ENCODE measurements at places on chromosomes 1 and 21. TPM values are rescaled to one million over a fixed set of nuclear protein-coding genes. Genes with fewer than 3 reads are reported as not detected.
A peak's percentile ranks its signal among the peaks of the same experiment; 100 is the strongest.

- DNase-seq: no peak
Observed at GRCh38 chr1:14928412-14928811, 225.1 kb upstream of the TMEM51 start.

DNA sequence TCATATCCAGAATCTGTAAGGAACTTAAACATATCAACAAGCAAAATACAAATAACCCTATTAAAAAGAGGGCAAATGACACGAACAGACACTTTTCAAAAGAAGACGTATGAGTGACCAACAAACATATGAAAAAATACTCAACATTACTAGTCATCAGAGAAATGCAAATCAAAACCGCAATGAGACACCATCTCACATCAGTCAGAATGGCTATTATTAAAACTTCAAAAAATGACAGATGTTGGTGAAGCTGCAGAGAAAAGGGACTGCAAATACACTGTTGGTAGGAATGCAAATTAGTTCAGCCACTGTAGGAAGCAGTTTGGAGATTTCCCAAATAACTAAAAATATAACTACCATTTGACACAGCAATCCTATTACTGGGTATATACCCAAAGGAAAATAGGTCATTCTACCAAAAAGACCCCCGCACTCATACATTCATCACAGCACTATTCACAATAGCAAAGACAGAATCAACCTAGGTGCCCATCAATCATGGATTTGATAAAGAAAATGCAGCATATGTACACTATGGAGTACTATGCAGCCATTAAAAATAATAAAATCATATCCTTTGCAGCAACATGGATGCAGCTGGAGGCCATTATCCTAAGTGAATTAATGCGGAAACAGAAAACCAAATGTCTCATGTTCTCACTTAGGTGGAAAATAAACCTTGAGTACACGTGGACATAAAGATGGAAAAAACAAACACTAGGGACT is 230.1 kb upstream of the RAB4A start:
- DNase-seq: no peak

GRCh38 chr1:224014330-224014649 is 99.6 kb upstream of the FBXO28 start:
- no peak for DNase-seq

DNA sequence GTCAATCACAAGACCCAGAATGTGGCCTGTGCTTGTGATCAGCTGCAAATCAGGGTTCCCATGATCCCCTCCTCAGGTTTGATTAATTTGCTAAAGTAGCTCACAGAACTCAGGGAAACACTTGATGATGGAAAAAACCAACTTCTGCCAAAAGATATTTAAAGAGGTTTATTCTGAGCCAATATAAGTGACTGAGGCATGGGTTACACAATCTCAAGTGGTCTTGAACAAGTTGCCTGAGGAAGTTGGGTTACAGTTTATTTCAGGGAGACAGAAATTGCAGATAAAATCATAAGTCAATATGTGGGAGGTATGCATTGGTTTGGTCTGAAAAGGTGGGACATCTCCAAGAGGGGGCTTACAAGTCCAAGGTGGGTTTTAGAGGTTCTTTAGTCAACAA is 243.1 kb downstream of the S1PR1 start:
- DNase-seq: no peak

WNT9A gene
- 0.37 TPM for total RNA-seq

ILDR2 gene
- 7.0 TPM for total RNA-seq

GRCh38 chr21:30382201-30382600 is 10.1 kb upstream of the KRTAP13-2 start:
- no peak for DNase-seq

DNA sequence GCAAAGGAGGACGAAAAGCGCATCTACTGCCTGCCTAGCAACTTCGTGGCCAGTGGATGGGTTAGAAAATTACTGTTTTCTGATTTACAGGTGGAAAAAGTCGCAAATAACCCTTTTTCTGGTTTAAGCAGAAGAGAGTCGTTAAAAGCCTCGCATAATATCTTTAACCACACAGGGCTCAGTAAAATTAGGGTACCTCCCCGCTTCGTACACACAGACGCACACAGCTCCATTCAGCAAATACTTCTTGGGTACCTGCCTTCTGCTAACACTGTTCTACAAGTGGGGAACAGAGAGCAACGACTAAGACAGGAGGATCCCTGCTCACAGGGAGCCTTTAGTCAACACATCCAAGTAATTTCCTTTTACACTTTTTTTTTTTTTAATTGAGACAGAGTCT is 704 bp downstream of the ALG6 start:
- no peak for DNase-seq

ARHGEF10L gene
- total RNA-seq: 2.6 TPM

- no peak for DNase-seq
Observed at GRCh38 chr1:95716550-95716949, 482.5 kb downstream of the RWDD3 start.

RBM34 gene
- total RNA-seq: 76.4 TPM

GRCh38 chr21:40760821-40761220 is 86.1 kb downstream of the DSCAM start:
- DNase-seq: no peak

DNA sequence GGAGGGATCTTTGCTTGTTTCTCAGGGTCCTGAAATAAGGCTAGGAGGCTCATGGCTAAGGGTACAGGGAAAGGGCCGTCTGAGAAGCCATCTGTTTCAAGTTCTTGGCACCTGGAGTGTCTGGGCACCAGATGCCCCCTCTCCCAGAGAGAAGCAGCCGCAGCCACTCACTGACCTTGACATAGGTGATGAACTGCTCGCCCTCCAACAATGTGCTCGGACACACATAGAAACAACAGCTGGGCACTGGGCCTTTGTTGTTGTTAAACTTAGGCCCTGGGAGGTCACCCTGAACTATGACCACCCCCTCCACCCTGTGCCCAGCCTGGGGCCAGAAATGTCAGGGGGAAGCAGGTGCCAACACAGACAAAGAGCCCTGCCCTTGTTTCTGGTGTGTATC is 9.2 kb upstream of the TNNI1 start:
- no peak for DNase-seq

OR2T2 gene
- not detected for total RNA-seq

GRCh38 chr1:97608272-97608671 is 312.6 kb downstream of the DPYD start:
- DNase-seq: no peak

- DNase-seq: no peak
Observed at GRCh38 chr1:240985081-240985480, 371.9 kb downstream of the RGS7 start.

LCE2A gene
- total RNA-seq: not detected

URB1 gene
- 7.3 TPM for total RNA-seq

TTC39A gene
- total RNA-seq: 3.5 TPM

FCRL2 gene
- total RNA-seq: not detected

- no peak for DNase-seq
Observed at GRCh38 chr1:161193561-161194235, 5.2 kb downstream of the ADAMTS4 start.

GRCh38 chr1:180243517-180244221 is 13.6 kb downstream of the LHX4 start:
- no peak for DNase-seq

GRCh38 chr1:35350872-35351271 is 82.4 kb downstream of the ZMYM4 start:
- DNase-seq: no peak

GRCh38 chr1:206821493-206821892 is 43.9 kb upstream of the IL20 start:
- DNase-seq: no peak

PRR9 gene
- total RNA-seq: not detected

DNA sequence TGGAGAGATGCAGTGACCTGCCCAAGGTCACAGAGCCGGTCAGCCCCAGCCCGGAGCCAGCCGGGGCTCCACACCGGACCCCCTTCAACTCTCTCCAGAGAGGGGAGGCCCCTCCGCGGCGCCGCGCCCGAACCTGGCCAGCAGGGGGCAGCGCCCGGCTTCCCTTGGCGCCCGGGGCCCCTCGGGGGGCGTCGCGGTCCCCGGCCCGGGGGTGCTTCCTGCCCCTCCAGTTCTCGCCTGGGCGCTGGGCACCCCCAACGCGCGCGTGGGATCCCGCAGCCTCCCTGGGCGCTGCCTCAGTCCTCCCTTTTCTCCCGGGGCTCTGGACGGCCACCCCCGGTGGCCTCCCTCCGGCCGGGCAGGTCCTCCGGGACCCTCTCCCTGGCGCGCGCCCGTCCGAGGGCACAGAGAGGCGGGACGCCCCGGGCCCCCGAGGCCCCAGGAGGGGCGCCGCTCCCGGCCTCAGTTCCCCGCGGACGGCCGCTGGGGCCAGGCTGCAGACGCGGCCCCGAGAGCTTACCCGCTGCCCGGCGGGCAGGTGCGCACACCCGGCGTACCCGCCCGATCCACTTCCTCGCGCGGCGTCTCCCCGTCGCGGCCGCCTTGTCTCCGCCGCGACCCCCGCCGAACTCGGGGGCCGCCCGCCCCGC is 406 bp downstream of the HTR1D start:
- no peak for DNase-seq

F3 gene
- total RNA-seq: 43.3 TPM

- no peak for DNase-seq
Observed at GRCh38 chr1:198939286-198939685, 300.4 kb downstream of the PTPRC start.

IQGAP3 gene
- total RNA-seq: 12.7 TPM

DNA sequence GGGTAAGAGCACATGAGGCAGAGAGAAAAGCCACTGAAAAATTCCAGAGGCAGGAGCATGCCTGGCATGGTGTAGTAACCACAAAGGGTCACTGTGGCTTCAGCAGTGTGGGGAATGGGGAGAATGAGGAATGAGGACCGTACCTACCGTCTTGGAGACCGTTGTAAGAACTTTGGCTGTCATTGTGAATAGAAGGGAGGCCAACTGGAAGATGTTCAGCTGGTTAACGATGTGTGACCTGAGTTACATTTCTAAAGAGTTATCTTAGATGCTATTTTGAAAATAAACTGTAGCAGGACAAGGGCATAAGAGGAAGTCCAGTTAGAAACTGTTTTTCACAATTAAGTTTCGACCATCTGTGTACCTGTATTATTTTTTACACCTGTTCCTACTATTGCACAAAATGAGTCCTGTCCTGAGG is 365.5 kb upstream of the SGIP1 start:
- peak; percentile 20 for DNase-seq

KIF17 gene
- not detected for total RNA-seq

KRTAP19-2 gene
- total RNA-seq: not detected

DNA sequence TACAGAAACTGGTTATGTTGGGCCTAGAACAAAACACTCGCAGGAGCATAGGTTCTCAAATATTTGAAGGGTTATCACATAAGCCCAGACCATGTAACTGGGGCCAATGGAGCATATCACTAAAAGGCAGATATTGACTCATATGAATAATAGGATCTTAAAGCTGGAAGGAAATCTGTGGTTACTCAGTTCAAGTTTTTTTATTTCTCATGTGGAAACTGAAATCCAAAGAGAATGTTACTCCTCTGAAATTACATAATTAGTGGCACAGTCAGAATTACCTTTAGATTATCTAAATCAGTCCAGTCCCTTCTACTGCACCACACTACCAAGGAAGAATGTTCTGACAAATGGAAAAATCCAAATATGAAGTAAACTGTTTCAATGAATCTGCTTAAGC is 12.0 kb downstream of the SLAMF8 start:
- DNase-seq: no peak

CD48 gene
- not detected for total RNA-seq

DNA sequence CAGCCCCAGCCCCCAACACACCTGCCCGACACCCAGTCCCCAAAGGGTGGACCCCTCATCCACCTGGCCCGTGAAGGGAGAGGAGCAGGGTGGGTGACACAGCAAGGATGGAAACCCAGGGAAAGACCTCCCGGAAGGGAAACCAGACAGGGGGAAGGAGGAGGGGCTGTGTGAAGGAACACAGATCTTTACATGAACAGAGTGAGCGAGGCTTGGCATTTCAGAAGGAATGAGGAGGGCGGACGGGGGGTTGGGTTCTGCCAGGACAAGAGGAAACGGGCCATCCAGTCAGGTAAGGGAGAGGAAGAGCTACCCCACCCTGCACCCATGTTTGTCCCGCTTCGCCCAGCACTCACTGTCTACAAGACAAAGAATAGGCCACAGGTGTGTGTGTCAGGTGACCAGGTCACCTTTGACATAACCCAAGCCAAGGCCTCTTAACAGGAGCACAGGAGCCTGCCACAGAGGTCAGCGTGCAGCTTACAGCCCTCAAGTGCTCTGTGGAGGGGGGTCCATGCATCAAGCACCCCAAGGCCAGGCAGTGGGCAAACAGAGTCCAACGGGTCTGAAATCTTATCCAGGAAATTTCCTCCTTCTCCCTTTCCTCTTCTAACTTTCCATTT is 18.0 kb upstream of the PRDM15 start:
- no peak for DNase-seq

DNA sequence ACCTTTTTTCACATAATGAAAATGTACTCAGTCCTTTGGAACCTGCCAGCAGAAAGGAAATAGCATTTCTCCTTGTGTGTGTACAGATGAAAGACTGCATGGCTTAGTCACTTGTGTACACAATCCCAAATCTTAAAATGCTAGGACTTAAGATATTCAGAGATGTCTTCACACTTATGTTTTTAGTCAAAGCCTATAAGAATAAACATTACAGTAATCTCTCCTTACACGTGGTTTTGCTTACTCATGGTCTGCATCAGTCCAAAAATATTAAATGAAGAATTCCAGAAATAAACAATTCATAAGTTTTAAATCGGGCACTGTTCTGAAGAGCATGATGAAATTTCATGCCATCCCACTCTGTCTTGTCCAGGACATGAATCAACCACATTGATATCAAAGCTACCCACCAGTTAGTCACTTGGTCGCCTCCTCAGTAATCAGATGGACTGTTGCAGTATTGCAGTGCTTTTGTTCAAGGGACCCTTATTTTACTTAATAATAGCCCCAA is 75.7 kb upstream of the RRP15 start:
- DNase-seq: peak; percentile 38
